Fibroblast of lung (primary cell): ENCODE measurements at places on chromosomes 1 and 21.

- DNase-seq, result no peak
These were observed 141.7 kb upstream of the L1TD1 start for GRCh38 chr1:62052946-62053345.

DNA sequence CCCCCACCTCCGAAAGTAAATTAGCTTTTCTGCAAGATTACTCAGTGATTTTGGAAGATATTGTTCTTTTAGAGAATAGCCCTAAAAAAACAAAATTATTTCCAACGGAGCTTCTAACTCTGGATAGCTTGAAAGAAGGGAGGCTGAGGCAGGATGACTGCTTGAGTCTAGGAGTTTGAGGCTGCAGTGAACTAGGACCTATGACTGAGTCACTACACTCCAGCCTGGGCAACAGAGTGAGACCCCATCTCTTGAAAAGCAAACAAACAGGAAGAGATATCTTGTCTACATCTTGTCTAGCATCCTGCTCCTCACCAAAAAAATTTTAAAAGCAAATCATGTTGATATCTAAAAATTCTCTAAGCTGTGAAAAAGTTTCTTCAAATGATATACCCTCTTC is 42.2 kb upstream of the CPLANE2 start:
- no peak for DNase-seq

GRCh38 chr1:228830185-228830953 is 95.1 kb downstream of the RHOU start:
- no peak for DNase-seq

DNA sequence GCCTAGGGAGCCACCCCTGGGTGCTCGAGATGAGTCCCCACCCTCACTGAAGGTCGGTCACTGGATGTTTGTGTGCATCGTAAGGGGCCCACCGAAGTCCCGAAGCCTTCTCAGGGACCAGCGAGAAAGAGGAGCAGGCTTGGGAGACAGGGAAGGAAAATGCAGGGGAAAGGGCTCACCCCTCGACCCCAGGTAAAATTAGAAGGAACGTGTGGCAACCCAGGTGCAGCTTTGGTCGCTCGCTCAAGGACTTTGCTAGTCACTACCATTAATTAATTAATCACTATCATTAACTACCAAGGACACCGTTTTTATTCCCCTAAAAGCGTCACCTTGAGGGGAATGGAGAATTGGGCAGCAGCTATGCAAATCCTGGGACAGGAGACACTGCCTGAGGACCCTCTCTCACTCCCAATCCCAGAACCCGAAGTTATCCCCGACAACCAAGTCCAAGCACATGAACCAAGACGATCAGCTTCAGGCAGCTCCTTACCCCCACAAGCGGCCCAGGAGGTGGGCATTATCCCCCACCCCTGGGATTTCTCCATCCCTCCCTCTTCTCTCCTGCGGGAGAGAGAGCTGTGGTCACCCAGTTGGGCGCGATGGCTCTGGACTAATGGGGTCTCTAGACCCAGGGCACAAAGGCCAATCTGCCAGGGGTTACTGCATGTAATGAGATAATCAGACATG is 4.2 kb upstream of the SIM2 start:
- DNase-seq, result no peak

- no peak for DNase-seq
These were observed 12.5 kb downstream of the ALPL start for GRCh38 chr1:21521717-21522060.

DNA sequence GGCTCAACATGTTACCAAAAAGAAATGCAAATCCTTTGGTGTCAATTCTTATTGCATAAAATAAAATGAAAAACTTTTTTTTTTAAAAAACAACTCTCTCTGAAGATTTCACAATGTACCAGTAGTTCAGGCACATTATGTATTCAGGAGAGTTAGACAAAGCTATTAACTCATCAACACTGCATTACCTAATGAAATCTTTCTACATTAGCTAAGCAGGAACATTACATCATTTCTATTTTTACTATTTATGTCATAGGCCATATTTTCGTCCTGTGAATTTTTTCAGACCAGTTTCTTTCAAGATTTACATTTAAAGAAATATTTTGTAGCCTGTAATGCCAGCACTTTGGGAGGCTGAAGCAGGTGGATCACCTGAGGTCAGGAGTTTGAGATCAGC is 366.2 kb downstream of the USH2A start:
- no peak for DNase-seq

- peak; percentile 76 for DNase-seq
These were observed 19.4 kb downstream of the ATP2B4 start for GRCh38 chr1:203645996-203646395.

- DNase-seq, result no peak
These were observed 54.4 kb upstream of the ACOT11 start for GRCh38 chr1:54493608-54494007.

- DNase-seq, result peak; percentile 35
These were observed 1.1 kb downstream of the SERTAD4 start for GRCh38 chr1:210233495-210234328.

- no peak for DNase-seq
These were observed 50.0 kb downstream of the LRRC8B start for GRCh38 chr1:89574621-89575020.

DNA sequence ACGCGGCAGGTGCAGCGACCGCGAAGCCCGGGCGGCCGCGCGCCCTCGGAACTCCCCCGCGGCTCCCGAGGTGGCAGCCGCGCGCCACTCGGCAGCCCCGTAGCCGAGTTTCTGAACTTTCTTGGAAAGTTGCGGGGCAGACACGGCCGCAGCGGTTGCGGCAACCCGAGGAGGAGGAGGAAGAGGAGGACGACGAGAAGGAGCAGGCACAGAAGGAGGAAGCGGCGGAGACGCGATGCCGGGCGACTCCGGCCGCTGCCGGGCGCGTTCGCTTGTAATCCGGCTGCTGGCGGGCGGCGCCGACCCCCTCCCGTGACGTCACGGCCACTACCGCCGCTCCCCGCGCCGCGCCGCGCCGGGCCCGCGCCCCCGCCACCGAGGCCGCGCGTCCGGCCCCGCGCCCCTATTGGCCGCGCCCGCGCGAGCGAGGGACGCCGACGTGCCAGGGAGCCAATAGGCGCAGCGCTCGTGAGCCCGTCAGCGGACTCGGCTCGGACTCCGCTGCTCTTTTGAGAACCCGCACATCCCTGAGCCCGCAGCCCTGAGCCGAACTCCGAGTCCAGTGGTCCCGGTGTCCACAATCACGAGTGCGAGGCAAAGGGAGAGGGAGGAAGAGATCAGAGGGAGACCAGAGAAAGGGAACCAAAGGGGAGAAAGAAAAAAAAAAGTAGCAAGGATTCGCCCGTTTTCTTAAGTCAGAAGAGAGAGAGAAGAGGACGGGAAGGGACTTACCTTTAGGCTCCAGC is 736 bp upstream of the BARHL2 start:
- DNase-seq, result peak; percentile 19

- DNase-seq, result no peak
These were observed 64.8 kb downstream of the SYF2 start for GRCh38 chr1:25167269-25168192.

- DNase-seq, result no peak
These were observed 407.0 kb downstream of the AMY1C start for GRCh38 chr1:104156738-104157137.

GRCh38 chr1:98336472-98337083 is 324.9 kb upstream of the SNX7 start:
- DNase-seq, result no peak

- peak; percentile 26 for DNase-seq
These were observed 1.3 kb upstream of the SYT6 start for GRCh38 chr1:114154963-114155322.

- no peak for DNase-seq
These were observed 128.0 kb downstream of the SLC44A5 start for GRCh38 chr1:75482951-75483350.

- peak; percentile 70 for DNase-seq
These were observed 15.9 kb downstream of the ZMYND12 start for GRCh38 chr1:42439940-42440339.

DNA sequence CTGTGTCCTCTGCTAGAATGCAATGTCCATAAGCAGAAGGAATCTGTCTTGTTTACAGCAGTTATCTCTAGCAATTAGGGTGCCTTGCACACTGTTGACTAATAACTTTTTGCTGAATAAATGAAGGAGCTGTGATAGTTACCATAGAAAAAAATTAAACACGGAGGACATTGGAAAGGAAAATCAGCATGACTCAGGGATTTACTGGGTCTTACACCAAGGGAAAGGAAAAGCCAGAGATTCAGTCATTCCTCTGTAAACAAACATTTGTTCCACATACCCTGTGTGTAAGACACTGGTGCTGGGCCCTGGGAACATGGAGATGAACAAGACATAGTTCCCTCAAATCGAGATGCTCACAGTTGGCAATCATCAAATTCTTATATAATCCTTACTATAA is 183.3 kb downstream of the PTGER3 start:
- no peak for DNase-seq

- peak; percentile 99 for DNase-seq
These were observed 6.9 kb upstream of the SLC35D1 start for GRCh38 chr1:67060811-67061218.

GRCh38 chr1:199202331-199202730 is 563.5 kb downstream of the PTPRC start:
- DNase-seq, result no peak

DNA sequence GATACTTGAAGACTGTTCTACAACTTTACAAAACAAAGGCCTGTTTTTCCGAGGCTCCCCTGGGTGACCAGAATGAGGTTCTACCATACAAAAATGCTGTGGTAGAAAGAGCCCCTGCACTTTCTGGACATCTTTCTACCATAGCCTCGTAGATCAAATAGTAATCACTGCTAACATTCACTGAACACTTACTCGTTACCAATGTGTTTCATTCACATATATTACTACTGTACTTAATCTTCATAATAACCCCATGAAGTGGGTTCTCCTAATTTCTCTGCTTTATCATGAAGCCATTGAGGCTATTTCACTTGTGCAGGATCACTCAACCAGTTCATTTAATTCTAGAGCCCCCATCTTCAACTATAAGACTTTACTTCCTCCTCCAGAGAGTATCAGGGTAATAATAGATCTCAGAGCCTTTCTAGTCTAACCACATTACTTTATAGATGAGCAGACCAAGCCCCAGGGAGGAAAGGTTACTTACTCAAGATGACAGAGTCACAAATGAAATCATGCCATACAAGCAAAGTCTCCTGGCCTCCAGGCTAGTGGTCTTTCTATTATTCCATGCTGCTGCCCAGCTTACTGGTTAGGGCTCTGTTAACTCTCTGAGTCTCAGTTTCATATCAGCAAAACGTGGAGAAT is 46.7 kb upstream of the OSBPL9 start:
- no peak for DNase-seq

- peak; percentile 22 for DNase-seq
These were observed 560 bp downstream of the PLEKHM2 start for GRCh38 chr1:15684468-15685291.

DNA sequence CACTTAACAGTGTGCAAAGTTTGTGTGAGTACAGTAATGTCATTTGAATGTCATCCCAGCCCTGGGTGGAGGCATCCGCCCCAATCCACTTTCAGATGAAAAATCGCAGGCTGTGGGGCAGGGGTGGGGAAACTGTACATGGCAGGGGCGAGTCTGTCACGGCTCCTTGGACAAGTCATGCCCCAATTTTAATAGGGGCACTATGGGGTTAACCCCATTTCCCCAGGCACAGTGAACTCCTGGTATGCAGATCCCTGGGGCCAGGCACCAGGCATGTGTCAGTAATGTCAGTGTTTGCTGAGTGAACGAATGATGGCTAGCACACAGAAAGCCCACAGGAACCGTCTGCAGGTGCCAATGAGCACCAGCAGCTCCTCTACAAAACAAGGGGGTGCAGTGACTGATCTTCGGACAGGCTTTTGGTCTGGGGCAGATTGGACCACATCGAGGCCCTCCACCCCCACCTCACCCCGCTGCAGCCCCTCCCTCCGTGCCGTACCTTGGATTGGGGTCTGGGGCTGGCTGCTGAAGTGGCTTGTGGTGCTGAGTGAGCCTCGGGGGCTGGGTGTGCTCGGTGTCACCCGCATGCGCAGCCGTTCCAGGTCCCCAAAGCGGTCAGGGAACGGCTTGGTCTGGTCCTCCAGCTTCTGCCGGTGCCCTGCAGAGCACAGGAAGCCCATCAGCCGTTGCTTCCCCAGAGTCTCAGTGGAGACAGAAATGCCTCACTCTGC is 23.2 kb downstream of the RUNX3 start:
- DNase-seq, result no peak

DNA sequence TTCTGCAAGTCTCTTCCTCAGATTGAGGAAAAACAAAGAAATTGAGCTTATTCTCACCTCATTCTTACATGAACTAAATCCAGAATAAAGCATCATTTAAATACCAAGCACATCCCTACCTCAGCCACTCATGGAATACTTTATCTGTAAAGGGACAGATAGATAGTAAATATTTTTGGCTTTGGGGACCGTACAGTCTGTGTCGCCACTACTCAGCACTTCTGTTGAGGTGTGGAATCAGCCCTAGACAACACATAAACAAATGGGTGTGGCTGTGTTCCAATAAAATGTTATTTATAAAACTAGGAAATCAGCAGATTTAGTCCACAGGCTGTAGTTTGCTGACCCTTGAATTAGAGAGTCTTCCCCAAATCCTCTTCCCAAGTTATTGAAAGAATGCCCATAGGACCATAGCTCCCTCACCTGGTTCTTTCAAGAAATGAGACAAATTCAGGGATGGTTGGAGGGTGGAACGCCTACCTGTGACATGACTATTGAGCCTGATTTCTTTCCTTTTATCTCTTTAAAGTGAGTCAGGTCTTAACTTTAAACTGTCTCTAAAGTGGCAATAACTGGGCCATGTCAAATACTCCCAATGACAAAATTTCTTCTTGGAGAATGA is 878.5 kb downstream of the USP25 start:
- no peak for DNase-seq

- DNase-seq, result no peak
These were observed 400 bp upstream of the TRIM17 start for GRCh38 chr1:228417061-228417460.

GRCh38 chr1:19644681-19645410 is 735 bp downstream of the NBL1 start:
- DNase-seq, result no peak

DNA sequence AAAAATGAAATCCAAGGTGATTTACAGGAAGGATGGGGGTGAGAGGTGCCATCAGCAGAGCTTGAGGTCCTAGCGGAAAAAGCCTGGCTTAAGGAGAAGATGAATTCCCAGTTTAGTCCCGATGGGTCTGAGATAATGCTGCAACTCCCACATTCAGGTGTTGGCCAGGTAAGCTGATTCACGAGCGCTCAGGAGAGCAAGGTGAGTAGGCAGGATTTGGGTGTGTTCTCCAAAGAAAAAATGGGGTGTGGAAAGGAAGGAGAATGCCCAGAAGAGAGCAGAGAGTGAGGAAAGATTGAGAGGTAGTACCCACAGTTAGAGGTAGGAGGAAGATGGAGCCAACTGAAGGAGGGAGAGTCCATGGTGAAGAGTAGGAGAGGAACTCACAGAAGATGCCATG is 12.5 kb downstream of the RIMS3 start:
- DNase-seq, result no peak

DNA sequence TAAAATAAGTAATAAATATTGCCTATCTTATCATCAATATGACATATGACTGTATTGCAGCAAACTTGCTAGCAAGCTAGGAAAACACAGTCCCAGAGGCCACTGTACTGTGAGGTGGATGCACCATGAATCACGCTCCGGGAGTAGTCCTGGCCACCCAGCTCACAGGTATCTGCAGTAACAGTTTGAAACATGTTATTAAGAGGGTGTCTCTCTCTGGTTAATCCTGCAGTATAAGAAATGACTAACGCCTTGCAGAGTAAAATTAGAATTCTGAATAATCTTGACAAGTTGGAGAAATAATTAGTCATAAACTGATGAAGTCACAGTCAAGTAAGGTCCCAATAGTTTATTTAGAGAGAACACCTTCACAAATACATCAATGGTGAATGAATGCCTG is 34.0 kb upstream of the DPT start:
- DNase-seq, result peak; percentile 6

- no peak for DNase-seq
These were observed 550 bp upstream of the SELENON start for GRCh38 chr1:25799352-25799934.
